ENCODE measurements at places on chromosomes 5 and 9. TPM values are rescaled to one million over a fixed set of nuclear protein-coding genes. Genes with fewer than 3 reads are reported as not detected.

CNTFR gene
- 7.8 TPM for total RNA-seq

OR1J2 gene
- not detected for total RNA-seq

RAB3C gene
- 0.83 TPM for total RNA-seq

ANGPTL2 gene
- total RNA-seq, result 32.6 TPM

FCN1 gene
- 4.0 TPM for total RNA-seq

CLINT1 gene
- 55.5 TPM for total RNA-seq

SPATA31A3 gene
- total RNA-seq, result not detected

PGM5 gene
- 157 TPM for total RNA-seq

SEMA5A gene
- total RNA-seq, result 27.1 TPM

CD274 gene
- total RNA-seq, result 9.0 TPM

TMEM174 gene
- total RNA-seq, result not detected

POC5 gene
- 2.3 TPM for total RNA-seq

MZB1 gene
- 0.70 TPM for total RNA-seq

CYLC2 gene
- not detected for total RNA-seq

SPRY4 gene
- 9.7 TPM for total RNA-seq

IFT74 gene
- total RNA-seq, result 10.6 TPM

FOXD4L3 gene
- total RNA-seq, result not detected

CCL27 gene
- not detected for total RNA-seq

IFNB1 gene
- not detected for total RNA-seq

RNF38 gene
- total RNA-seq, result 20.1 TPM

C5orf34 gene
- 0.40 TPM for total RNA-seq

PCDHGA6 gene
- total RNA-seq, result 6.7 TPM

ANKRD33B gene
- total RNA-seq, result 2.9 TPM

F2RL2 gene
- total RNA-seq, result 0.13 TPM

NFIB gene
- total RNA-seq, result 104 TPM

AMBP gene
- total RNA-seq, result 0.51 TPM

SPINK7 gene
- total RNA-seq, result not detected

NAIP gene
- 4.2 TPM for total RNA-seq

STPG3 gene
- 1.3 TPM for total RNA-seq

MAMDC4 gene
- total RNA-seq, result 13.2 TPM

MAST4 gene
- 42.0 TPM for total RNA-seq

COL15A1 gene
- 55.9 TPM for total RNA-seq

CKMT2 gene
- 1,933 TPM for total RNA-seq

LHX3 gene
- total RNA-seq, result not detected

SPATA6L gene
- total RNA-seq, result 0.35 TPM

LCN15 gene
- not detected for total RNA-seq

IQGAP2 gene
- 4.2 TPM for total RNA-seq

SHOC1 gene
- total RNA-seq, result not detected

GDA gene
- 2.9 TPM for total RNA-seq

FOXD4L5 gene
- total RNA-seq, result not detected

FOXD4L6 gene
- not detected for total RNA-seq

NME5 gene
- total RNA-seq, result 4.9 TPM

SEMA6A gene
- 6.3 TPM for total RNA-seq

PCDHA3 gene
- not detected for total RNA-seq

Data from Right ventricle myocardium superior (tissue), 1 donor.